ENCODE measurements at places on chromosomes 7 and 10. TPM values are rescaled to one million over a fixed set of nuclear protein-coding genes. Genes with fewer than 3 reads are reported as not detected.

PPP1R17 gene
- not detected for total RNA-seq

DENND2A gene
- 13.5 TPM for total RNA-seq

ARMC3 gene
- not detected for total RNA-seq

CYP2C19 gene
- 0.50 TPM for total RNA-seq

DNAJC2 gene
- 20.5 TPM for total RNA-seq

STRIP2 gene
- total RNA-seq, result not detected

LIPJ gene
- 0.46 TPM for total RNA-seq

SYT15 gene
- 0.65 TPM for total RNA-seq

DLX5 gene
- total RNA-seq, result not detected

ADIRF gene
- 829 TPM for total RNA-seq

TMEM213 gene
- not detected for total RNA-seq

DNA sequence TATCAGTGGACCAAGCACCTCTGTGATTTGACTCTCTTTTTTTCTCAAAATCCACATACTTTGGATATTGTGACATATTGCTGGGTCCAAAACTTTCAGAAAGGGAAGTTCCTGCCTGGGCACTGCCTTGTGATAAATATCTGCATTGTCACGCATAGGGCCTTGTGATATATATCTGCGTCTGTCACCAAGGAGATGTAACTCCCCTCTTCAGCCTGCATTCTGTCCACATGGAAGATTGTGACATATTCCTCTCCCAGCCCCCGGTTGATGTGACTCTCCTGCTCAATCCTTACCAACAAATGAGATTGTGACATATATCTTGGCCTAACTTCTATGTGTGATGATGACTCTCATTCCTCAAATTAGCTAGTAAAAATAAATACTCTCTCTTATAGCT is 25.4 kb upstream of the ZNF107 start:
- no peak for DNase-seq

DNA sequence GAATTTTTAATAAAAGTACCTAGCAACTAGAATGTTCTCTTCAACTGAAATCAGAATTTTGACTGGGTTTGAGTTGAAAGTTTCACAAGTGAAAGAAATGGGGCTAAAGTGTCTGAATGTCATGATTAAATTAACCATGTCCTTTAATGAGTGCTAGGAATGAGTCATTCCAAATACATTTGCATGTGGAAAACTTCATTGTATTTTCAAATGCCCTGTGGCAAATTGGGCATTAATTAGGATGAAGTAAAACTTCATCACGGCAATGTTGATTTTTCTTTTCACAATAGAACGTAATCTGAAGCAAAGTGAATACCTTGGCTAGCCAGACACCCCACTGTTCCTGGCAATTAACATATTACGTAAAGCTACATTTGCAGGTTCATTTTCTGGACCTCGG is 166.6 kb downstream of the KIAA1217 start:
- no peak for DNase-seq

- DNase-seq, result no peak
These were observed 366.9 kb upstream of the NUPR2 start for GRCh38 chr7:56483153-56483552.

DNA sequence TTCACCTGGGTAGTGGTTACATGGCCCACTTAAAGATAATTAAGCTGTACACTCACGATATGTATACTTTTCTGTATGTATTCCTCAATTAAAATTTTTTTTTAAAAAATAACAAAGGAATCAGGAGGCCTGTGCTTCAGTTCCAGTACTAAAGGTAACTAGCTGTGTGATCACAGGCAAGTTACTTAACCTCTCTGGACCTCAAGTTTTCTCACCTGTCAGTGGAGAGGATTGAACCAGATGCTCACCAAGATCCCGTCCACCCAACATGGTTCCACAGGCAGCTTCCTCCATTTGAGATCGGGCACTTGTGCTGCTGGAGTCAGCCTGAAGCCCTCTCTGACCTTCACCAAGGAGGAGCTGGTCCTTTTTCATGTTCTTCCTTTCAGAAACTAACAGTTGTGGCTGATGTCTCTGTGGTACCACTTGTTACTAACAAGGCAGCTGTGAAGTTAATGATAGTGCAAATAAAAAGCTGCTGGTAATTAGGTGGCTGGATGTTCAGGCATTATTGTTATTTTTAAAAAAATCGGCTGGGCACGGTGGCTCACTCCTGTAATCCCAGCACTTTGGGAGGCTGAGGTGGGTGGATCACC is 29.4 kb upstream of the SMNDC1 start:
- no peak for DNase-seq

- DNase-seq, result no peak
These were observed 11.1 kb upstream of the TFEC start for GRCh38 chr7:116041615-116042014.

DNA sequence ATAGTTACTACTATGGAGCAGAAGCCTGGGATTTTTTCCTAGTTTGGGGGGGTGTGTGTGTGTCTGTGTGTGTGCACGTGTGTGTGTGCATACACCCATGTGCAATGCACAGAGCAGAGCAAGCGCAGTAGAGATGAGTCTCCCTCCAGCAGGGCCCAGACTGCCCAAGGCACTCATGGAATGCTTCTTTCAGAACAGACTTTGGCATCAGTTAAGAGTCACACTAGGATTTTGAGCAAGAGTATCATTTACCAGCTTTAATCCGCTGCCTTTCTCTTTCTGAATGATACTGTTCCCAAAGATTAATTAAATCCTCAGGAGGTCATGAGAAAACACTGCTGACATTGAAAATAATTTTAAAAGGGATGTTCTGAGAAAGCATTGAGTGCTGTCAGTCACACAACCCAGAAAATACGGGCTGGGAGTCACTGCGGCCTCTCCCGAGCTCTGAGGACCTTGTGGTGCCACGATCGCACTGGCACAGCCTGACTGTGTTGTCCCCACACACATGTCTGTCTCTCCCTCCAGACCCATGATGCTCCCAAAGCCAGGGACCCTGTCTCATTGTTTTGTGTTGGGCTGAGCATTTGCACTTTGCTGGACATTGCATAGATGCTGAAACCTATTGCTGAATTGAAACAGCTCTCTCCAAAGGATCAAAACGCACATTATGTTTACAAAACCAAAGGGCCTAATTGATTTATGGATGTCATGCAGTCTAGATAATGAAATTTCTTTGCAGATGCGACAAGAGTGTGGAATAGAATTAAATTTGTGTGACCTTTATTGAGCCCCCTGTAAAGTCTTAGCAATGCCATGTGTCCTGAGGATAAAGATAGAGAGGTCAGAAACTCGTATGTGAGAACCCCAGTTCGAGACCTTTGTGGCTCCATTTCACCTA is 54.7 kb upstream of the FIGNL1 start:
- DNase-seq, result no peak

GRCh38 chr7:73983437-73984164 is 44.4 kb upstream of the ELN start:
- peak; percentile 9 for DNase-seq

DNA sequence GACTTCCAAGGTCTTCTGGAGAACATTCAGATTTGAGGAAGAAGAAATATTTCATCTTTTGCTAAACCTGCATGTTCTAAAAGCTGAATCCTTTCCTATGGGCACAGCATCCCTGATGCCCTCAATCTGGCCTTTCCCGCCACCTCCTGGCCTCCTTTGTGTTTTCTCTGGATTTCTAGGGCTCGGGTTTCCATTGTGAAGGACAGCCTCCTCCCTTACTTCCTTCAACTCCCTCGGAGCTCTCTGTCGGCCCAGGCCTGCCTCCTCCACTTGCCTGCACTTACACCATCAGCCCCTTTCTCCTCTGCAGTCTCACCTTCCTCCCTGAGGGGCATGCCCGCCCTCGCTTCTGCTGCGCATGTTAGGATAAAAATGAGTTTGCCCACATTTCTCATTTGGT is 75.4 kb downstream of the WIPF3 start:
- no peak for DNase-seq
